ENCODE measurements at places on chromosomes 16 and 17.
A peak's percentile ranks its signal among the peaks of the same experiment; 100 is the strongest.

GRCh38 chr17:21418446-21419298 is 42.5 kb downstream of the KCNJ12 start:
- H3K4me1 ChIP-seq, result peaks cover 10% of the 10 kb centered on the region
- H3K4me3 ChIP-seq, result no peak overlapping the region
- no peak for ATAC-seq
- H3K36me3 ChIP-seq, result no peaks in the 10 kb centered on the region
- no peak overlapping the region for H3K27ac ChIP-seq

DNA sequence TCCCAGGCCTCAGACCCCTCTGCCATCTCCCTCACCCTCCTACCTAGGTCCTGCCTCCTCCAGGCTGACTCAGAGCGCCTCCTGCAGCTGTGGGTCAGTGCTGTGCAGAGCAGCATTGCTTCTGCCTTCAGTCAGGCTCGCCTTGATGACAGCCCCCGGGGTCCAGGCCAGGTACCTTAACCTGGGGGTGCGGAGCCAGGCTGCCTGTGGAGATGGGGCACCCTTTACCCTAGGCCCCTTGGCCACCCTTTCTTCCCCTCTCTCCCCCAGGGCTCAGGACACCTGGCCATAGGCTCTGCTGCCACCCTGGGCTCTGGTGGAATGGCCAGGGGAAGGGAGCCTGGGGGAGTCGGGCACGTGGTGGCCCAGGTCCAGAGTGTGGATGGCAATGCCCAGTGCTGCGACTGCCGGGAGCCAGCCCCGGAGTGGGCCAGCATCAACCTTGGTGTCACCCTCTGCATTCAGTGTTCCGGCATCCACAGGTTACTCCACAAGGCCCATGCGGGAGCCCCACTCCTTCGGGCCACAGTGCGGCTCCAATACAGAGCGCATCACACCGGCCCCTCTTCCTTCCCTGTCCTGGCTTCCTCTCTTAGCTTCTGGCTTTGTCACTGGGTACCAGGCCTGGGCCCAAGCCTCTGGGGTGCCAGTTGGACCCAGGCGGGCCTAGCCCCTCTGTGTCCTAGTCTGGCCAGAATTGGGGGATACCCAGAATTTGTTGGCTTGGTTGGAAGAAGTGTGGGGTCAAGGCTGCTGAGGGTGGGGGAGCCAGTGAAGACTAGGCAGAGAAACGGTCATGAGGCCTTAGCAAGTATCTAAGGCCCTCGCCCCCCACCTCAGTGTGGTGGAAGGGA is 5.0 kb upstream of the KCTD11 start:
- H3K36me3 ChIP-seq, result peaks cover 72% of the 10 kb centered on the region
- H3K27me3 ChIP-seq, result no peaks in the 10 kb centered on the region
- no peak overlapping the region for H3K27ac ChIP-seq
- H3K4me1 ChIP-seq, result peaks cover 40% of the 10 kb centered on the region
- H3K4me3 ChIP-seq, result peak overlapping the region; percentile 21
- no peak for ATAC-seq

GRCh38 chr17:28733346-28733745 is 4.8 kb downstream of the NEK8 start:
- peaks cover 56% of the 10 kb centered on the region for H3K4me1 ChIP-seq
- peak overlapping the region; percentile 79 for H3K27ac ChIP-seq
- H3K4me3 ChIP-seq, result no peak overlapping the region
- peaks cover 30% of the 10 kb centered on the region for H3K36me3 ChIP-seq

DNA sequence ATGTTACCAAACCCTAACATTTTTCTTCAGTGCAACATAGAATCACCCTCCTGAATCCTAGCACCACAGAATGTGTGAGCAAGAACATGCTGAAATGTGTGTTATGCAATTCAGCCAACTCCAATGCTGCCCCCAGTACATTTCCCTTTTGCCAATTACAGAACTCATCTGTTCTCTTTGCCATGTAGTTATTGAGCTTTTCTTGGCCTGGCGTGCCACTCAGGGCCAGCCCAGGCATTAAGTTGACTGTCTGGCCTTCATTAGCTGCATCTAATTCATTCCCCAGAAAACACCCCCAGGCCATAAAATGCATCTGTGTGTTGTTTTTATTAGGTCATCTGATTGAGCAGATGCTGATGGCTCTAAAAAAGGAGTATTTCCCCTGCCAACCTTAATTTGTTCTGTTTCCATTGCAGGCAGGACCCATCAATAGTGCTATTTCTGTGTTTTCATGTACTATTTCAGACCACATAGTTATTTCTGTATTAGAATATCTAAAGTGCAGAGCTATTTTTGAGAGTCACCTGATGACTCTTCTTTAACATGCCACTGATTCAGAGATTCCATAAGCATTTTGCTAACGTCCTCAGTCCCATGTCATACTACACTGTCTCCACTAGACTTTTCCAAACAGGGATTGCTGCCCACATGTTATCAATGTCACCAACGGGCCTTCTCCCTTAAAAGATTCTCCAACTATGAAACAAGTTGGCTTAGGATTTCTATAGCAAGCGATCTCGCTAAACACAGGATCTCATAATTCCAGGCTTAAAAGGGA is 969.7 kb downstream of the CDH11 start:
- H3K27me3 ChIP-seq, result no peaks in the 10 kb centered on the region
- no peaks in the 10 kb centered on the region for H3K36me3 ChIP-seq
- no peak overlapping the region for H3K4me3 ChIP-seq
- H3K4me1 ChIP-seq, result no peaks in the 10 kb centered on the region

- H3K4me3 ChIP-seq, result peak overlapping the region; percentile 20
- peaks cover 60% of the 10 kb centered on the region for H3K4me1 ChIP-seq
- no peaks in the 10 kb centered on the region for H3K27me3 ChIP-seq
Observed at GRCh38 chr16:2005646-2006045, 4.0 kb downstream of the ZNF598 start.
